IMR-90 (cell line): ENCODE measurements at places on chromosomes 1 and 21. TPM values are rescaled to one million over a fixed set of nuclear protein-coding genes. Genes with fewer than 3 reads are reported as not detected.
A peak's percentile ranks its signal among the peaks of the same experiment; 100 is the strongest.

GRCh38 chr1:228273720-228274451, 66.0 kb downstream of the OBSCN start:
- no peak for DNase-seq

- DNase-seq = no peak
Observed at GRCh38 chr1:119222271-119222670, 81.8 kb upstream of the WARS2 start.

GRCh38 chr1:38783640-38784229, 75.8 kb downstream of the RRAGC start:
- no peak for DNase-seq

- peak; percentile 64 for DNase-seq
Observed at GRCh38 chr1:154326546-154327465, 1.5 kb downstream of the ATP8B2 start.

GRCh38 chr1:147781056-147781471, 20.7 kb upstream of the GJA5 start:
- peak; percentile 3 for DNase-seq

GRCh38 chr1:182507685-182508084, 57.7 kb downstream of the RGSL1 start:
- DNase-seq = no peak

GRCh38 chr1:13628711-13629110, 45.1 kb downstream of the PDPN start:
- no peak for DNase-seq

DNA sequence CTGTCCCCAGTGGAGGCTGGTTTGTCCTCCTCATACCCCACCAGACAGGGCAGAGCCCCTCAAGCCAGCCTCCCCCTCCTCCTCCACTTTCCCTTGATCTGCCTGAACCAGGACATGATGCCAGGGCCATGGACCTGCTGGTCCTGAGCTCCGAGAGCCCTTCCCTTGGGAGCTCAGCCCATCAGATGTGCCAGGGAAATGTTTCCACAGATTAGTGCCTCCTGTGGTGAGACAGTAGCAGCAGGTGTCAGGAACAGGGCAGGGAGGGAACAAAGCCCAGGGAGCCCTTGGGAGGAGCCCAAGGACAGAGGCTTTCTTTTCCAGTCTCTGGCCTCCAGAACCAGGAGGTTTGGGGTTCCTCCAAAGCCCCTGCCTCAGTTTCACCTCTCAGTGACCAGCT, 14.6 kb upstream of the SLC41A1 start:
- DNase-seq = no peak

- no peak for DNase-seq
Observed at GRCh38 chr21:34675871-34676270, 7.1 kb downstream of the CLIC6 start.

DNA sequence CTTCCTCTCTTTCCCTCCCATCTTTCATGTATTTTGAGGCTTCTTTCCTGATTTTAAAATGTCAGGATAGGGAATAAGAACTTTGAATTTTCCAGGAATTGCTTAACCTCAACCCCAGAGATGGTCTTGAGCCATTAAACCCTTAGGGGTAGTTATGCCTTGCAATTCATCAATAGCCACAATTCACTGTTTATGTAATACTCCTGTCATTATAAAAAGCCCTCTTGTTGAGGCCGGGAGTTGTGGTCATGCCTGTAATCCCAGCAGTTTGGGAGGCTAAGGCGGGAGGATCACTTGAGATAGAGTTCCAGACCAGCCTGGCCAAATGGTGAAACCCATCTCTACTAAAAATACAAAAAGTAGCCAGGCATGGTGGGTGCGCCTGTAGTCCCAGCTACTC, 24.5 kb downstream of the SPATA45 start:
- no peak for DNase-seq

GRCh38 chr1:4467241-4467640, 187.2 kb upstream of the AJAP1 start:
- DNase-seq = no peak

DNA sequence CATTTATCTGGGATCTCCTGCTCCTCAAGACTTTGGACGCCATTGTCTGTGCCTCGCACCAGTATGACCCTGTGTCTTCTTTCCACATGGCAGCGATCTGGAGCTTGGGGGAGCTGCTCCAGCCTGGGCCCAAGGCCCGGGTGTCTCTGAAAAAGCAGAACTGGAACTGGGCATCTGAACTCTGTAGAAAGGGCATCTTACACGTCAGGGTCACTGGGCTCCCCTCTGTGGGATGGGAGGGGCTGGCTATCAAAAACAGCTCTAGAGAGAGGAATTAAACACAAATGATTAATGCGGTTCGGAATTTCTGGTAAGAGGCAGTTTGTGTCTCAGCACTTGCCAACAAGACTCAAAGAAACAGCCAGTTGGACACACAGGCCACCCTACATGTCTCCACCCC, 16.1 kb downstream of the FCRL1 start:
- DNase-seq = no peak

DNA sequence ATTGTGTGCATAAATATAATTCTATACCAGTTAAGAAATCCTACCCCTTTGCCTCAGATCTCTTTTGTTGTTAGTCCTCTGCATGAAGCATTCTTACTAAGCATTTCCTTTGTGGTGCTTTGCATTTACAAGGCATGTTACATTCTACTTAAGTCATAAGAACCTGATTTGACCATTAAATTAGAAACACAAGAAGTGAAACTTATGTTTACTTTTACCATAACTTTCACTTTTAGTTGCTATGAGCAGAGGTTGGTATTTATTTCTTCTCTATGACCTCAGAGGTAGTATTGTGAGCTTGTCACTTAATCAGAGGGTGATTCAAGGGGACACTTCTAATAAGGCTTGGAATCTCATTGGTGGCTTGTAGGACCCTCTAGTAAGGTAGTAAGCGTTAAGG, 9.0 kb downstream of the FAM20B start:
- peak; percentile 88 for DNase-seq

- DNase-seq = no peak
Observed at GRCh38 chr1:233387585-233387984, 60.1 kb downstream of the MAP3K21 start.

- DNase-seq = peak; percentile 88
Observed at GRCh38 chr21:45308194-45309068, 20.7 kb upstream of the POFUT2 start.

- DNase-seq = no peak
Observed at GRCh38 chr1:184891440-184891839, 82.9 kb downstream of the NIBAN1 start.

GRCh38 chr1:189374816-189375215, 1102.8 kb downstream of the BRINP3 start:
- no peak for DNase-seq

- DNase-seq = no peak
Observed at GRCh38 chr1:198917226-198917625, 278.4 kb downstream of the PTPRC start.

- no peak for DNase-seq
Observed at GRCh38 chr1:196933531-196934189, 9.9 kb upstream of the CFHR2 start.

- DNase-seq = peak; percentile 78
Observed at GRCh38 chr1:53294567-53294966, 33.3 kb downstream of the LRP8 start.

DNA sequence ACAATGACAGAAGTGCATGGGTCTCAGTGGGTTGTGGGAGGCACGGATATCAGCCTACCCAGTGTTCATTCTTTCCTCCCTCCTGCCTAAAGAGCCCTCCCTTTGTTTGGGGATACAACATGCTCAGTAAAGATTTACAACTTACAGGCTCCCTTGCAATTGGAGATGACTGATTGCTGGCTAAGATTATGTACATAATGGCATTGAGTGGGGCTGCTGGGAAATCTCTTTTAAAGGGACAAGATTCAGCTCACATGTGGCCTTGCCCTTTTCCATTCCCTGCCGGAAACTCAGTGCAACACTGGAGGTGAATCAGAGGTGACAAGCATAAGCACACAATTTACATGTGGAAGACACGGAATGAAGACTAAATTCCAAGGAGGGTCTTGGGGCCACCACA, 83.7 kb upstream of the CHRM3 start:
- no peak for DNase-seq

The NTMT2 gene
- not detected in 2 replicates for total RNA-seq

The CRTC2 gene
- total RNA-seq = 1.9 and 2.7 TPM in 2 replicates

The ADAMTS4 gene
- total RNA-seq = 0.28 and 0.72 TPM in 2 replicates

The CAMSAP2 gene
- 29.4 and 43.0 TPM in 2 replicates for total RNA-seq

The ALPL gene
- total RNA-seq = 0.54 and 0.56 TPM in 2 replicates

The SERTAD4 gene
- under 0.01 TPM in 2 replicates for total RNA-seq

The CNTN2 gene
- 0.28 TPM in 1 of 2 replicates, not detected in the other for total RNA-seq

The LAMC1 gene
- total RNA-seq = 361 and 394 TPM in 2 replicates

The KRTAP13-1 gene
- total RNA-seq = not detected in 2 replicates

The OLIG2 gene
- not detected in 2 replicates for total RNA-seq

The MYCL gene
- total RNA-seq = 0.56 and 0.72 TPM in 2 replicates

The DRAXIN gene
- total RNA-seq = under 0.01 TPM in 2 replicates

The HAO2 gene
- total RNA-seq = not detected in 2 replicates

The SPRR3 gene
- not detected in 2 replicates for total RNA-seq

The NBPF6 gene
- not detected in 2 replicates for total RNA-seq

The SFN gene
- total RNA-seq = 0.18 TPM in 1 of 2 replicates, not detected in the other
